ENCODE measurements at places on chromosomes 1 and 21. TPM values are rescaled to one million over a fixed set of nuclear protein-coding genes. Genes with fewer than 3 reads are reported as not detected.
A peak's percentile ranks its signal among the peaks of the same experiment; 100 is the strongest.

GRCh38 chr21:42583477-42584295 is 69.7 kb upstream of the PDE9A start:
- DNase-seq, result no peak

DNA sequence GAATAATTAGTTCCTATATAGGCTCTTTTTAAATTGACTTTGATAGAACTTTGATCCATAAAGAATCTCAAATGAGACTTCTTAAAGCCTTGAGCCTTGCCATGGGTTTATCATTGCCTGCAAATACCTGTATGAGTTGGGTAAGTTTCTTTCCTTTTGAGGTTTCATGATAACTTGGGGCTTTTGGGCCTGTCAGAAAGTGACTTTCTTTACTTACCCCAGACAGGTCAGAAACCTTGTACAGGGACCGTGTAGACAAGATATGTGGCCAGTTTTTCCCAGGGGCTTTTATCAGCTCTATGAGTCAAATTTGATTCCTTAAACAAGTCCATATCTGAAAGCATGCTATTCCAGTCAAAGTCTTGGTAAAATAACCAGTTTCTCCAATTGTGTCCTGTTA is 17.3 kb downstream of the KCTD3 start:
- DNase-seq, result no peak

The TRIM63 gene
- 219 TPM for total RNA-seq

The ZNF436 gene
- total RNA-seq, result 14.2 TPM

- DNase-seq, result peak; percentile 15
Measured at GRCh38 chr1:53069663-53070327, 7.8 kb downstream of the PODN start.

DNA sequence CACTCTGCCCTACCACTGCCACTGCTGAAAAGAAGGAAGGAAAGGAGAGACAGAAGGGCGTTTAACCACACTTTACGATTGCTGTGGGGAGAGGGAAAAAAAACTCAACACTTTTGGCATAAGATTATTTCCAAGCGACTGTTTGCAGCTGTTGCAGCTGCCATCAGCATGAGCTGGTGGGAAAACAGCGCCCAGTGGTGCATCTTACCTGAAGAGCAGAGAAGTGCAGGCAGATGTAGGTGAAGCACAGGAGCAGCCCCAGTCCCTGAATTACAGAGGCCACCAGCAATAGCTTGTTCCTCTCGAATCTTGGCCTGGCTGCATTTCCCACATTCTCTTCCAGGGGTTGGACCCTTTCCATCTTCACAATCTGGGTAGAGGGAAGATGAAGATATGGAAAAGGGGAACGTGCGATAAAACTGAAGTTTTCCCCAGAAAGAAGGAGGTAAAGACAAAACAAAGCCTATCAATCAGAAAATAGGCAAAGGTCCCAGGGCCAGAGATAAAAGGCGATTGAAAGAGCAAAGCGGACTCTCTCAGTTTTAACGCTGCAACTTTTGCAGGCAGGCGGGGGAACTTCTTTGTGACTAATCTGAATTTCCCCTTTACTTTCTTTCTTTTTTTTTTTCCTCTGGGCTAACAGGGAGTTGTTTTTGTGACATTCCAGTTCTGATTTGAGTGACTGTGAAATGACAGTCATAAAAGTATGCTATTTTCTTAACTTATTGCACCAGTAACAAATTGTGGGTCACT is at the start of gene TNFSF4:
TSS of gene TNFSF4 (minus strand) at position 516 of the 753 bp plus-strand sequence. CDS start at position 361, 155 bp downstream.
- no peak for DNase-seq

The ZMYM4 gene
- 41.6 TPM for total RNA-seq

GRCh38 chr1:22383526-22384294 is 67.9 kb upstream of the ZBTB40 start:
- no peak for DNase-seq

GRCh38 chr1:47783638-47784496 is 213.3 kb downstream of the TRABD2B start:
- DNase-seq, result no peak

GRCh38 chr1:114227059-114227458 is 73.4 kb upstream of the SYT6 start:
- no peak for DNase-seq

Data from left cardiac atrium (tissue), 4 donors.